Activated T-cell treated with anti-CD3 and anti-CD28 coated beads for 24 hours (primary cell): ENCODE measurements at places on chromosomes 13 and 19.
A peak's percentile ranks its signal among the peaks of the same experiment; 100 is the strongest.

DNA sequence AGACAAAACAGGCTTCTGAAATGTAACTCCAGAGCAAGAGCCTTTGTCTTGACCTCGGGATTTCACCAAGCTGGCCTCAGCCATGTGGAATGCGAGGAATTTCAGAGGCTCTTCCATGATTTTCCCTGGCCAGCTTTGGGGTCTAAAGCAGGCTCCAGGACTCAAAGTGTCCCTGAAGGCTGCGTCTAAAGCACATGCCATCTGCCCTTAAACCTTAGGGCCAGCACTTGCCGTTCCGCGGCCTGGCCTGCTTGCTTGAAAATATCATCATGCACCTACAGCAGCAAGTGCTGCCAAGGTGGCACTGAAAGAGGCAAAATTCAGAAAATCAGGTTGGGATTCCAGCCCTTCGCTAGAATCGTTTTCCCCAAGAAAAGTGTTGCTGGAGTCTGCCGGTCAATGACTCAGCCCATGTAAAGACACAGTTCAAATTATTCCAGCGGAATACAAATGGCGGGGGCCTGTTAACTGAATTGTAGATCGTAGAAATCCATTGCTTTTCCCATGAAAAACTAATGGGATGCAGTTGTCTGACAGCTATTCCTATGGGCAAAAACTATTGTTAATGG lies 105.7 kb upstream of the RAP2A start:
- DNase-seq: no peak

DNA sequence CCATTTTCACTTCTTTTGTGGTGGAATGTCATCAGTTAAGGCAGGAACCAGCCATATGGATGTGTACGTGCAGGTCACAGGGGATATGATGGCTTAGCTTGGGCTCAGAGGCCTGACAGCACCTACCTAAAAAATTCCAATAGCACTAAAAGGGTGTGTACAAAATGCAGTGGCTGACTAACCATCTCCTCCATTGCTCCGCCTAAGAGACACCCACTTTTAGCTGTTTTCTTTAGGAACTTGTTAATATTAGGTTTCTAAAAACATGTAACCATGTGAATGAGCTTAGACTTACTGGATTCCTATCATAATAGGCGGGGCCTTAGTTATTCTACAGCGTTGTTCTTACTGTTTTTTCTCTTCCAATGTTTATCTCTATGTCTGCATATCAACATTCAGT lies 25.8 kb downstream of the GP6 start:
- no peak for DNase-seq

GRCh38 chr13:48838193-48838973 lies 137.3 kb upstream of the FNDC3A start:
- DNase-seq: no peak

- no peak for DNase-seq
These were observed 109.2 kb downstream of the ZNF486 start for GRCh38 chr19:20276011-20276731.

- DNase-seq: peak; percentile 47
These were observed 1.7 kb downstream of the ELL start for GRCh38 chr19:18519962-18520847.

GRCh38 chr13:25625414-25625813 lies 253.6 kb downstream of the ATP8A2 start:
- DNase-seq: no peak

- DNase-seq: no peak
These were observed 13.2 kb downstream of the GTF2F2 start for GRCh38 chr13:45133396-45134118.

DNA sequence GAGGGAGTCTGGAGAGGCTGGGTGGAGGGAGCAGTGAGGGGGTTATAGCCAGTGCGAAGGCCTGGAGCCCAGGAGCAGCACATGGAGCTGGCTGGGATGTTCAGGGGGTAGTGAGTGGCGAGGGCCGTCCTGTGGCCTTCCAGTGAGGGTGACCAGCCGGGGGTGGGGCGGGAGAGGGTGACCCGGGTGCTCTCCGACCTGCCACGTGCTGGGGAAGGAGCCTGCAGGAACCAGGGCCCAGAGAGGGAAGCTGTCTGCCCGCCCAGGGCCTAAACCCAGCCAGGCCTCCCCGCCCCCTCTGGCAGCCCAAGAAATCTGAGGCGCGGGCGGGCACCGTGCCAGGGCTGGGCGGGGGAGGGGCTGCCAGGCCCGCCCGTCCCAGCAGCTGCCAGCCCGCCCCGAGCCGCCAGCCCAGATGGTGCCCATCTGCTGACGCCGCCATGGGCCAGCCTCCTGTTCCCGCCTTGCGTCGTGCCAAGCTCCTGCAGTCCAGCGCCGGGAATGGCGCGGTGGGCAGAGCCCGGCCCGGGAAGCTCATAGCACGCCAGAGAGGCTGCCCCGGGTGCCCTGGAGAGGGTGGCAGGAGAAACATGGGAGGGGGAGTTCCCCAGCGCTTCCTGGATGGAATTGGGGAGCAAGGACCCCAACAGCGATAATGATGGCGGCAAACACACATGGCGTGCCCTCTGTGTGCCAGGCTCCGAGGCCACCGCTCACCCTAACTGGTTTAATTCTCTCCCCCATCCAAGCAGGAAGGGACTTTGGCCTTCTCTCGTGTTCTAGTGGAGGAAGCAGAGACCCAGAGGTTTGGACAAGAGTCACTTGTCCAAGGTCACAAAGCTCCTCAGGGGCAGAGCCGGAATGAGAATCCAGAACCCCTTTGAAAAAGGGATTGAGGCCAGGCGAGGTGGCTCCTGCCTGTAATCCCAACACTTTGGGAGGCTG lies 21.5 kb downstream of the NFIC start:
- no peak for DNase-seq

- peak; percentile 35 for DNase-seq
These were observed 5.4 kb downstream of the KLK1 start for GRCh38 chr19:50817941-50818858.
